ENCODE measurements at places on chromosomes 12 and 14. TPM values are rescaled to one million over a fixed set of nuclear protein-coding genes. Genes with fewer than 3 reads are reported as not detected.

WSCD2 gene
- total RNA-seq, result not detected

PTCSC3 gene
- not detected for total RNA-seq

ANP32D gene
- total RNA-seq, result not detected

SPX gene
- total RNA-seq, result not detected

MANSC1 gene
- total RNA-seq, result 3.0 TPM

SERPINA10 gene
- total RNA-seq, result 0.17 TPM

RPL10L gene
- total RNA-seq, result not detected

TAS2R50 gene
- 6.8 TPM for total RNA-seq

MYF6 gene
- total RNA-seq, result not detected

RASAL1 gene
- total RNA-seq, result not detected

AHSA1 gene
- 101 TPM for total RNA-seq

SMIM41 gene
- total RNA-seq, result 4.5 TPM

DACT1 gene
- total RNA-seq, result 6.4 TPM

PLEKHD1 gene
- under 0.01 TPM for total RNA-seq

SERPINA3 gene
- 0.15 TPM for total RNA-seq

RNF212B gene
- total RNA-seq, result not detected

CRY1 gene
- 12.9 TPM for total RNA-seq

MGAT4C gene
- not detected for total RNA-seq

TCTN2 gene
- total RNA-seq, result 10.8 TPM
